ENCODE measurements at places on chromosomes 3 and 15.
A peak's percentile ranks its signal among the peaks of the same experiment; 100 is the strongest.

- no peak for DNase-seq
Observed at GRCh38 chr15:50071551-50072258, 47.3 kb downstream of the ATP8B4 start.

- no peak for DNase-seq
Observed at GRCh38 chr3:190554197-190554596, 40.3 kb downstream of the IL1RAP start.

- DNase-seq = peak; percentile 56
Observed at GRCh38 chr3:169497567-169498257, 165.8 kb downstream of the MECOM start.

- peak; percentile 16 for DNase-seq
Observed at GRCh38 chr3:138408751-138409570, 25.5 kb upstream of the ESYT3 start.
